ENCODE measurements at places on chromosomes 5 and 9. TPM values are rescaled to one million over a fixed set of nuclear protein-coding genes. Genes with fewer than 3 reads are reported as not detected.
A peak's percentile ranks its signal among the peaks of the same experiment; 100 is the strongest.

The LIFR gene
- not detected for total RNA-seq

The CDC25C gene
- total RNA-seq = 0.37 TPM

The ACOT12 gene
- not detected for total RNA-seq

The PRELID2 gene
- 3.1 TPM for total RNA-seq

The NIM1K gene
- total RNA-seq = 0.67 TPM

The FAM193B gene
- total RNA-seq = 179 TPM

The F12 gene
- total RNA-seq = 0.35 TPM

The COL23A1 gene
- not detected for total RNA-seq

The FKTN gene
- total RNA-seq = 10.0 TPM

- H3K36me3 ChIP-seq = no peaks in the 10 kb centered on the region
- no peak overlapping the region for H3K4me3 ChIP-seq
- DNase-seq = no peak
- no peaks in the 10 kb centered on the region for H3K4me1 ChIP-seq
- H3K27me3 ChIP-seq = no peaks in the 10 kb centered on the region
These were observed 77.4 kb downstream of the C7 start for GRCh38 chr5:40986666-40987065.

GRCh38 chr5:68431601-68432337, 216.2 kb downstream of the PIK3R1 start:
- no peak overlapping the region for H3K27ac ChIP-seq
- DNase-seq = no peak
- no peaks in the 10 kb centered on the region for H3K36me3 ChIP-seq

DNA sequence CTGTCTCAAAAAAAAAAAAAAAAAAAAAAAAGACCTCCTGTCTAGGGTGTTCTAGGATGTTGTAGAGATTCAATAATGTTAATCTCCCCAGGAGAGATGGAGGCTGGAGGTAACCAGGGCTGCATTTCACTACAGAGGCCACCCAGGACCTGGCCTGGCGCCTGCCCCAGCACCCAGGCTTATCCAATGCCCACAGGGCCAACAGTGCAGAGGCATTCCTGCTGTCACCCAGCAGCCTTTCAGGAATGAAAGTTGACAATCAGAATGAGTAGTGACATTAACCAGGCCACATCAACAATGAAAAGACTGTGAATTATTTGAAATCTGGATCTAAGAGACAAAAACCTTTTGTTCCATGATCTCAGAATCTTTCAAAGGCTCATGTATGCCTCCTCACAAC, 36.2 kb upstream of the GABRP start:
- H3K36me3 ChIP-seq = no peaks in the 10 kb centered on the region
- peaks cover 2% of the 10 kb centered on the region for H3K27me3 ChIP-seq
- H3K4me3 ChIP-seq = no peak overlapping the region
- H3K27ac ChIP-seq = no peak overlapping the region
- H3K4me1 ChIP-seq = peaks cover 4% of the 10 kb centered on the region

GRCh38 chr5:174259696-174260420, 214.4 kb downstream of the NSG2 start:
- H3K4me3 ChIP-seq = no peak overlapping the region
- no peak overlapping the region for H3K27ac ChIP-seq
- H3K4me1 ChIP-seq = no peaks in the 10 kb centered on the region
- DNase-seq = no peak

DNA sequence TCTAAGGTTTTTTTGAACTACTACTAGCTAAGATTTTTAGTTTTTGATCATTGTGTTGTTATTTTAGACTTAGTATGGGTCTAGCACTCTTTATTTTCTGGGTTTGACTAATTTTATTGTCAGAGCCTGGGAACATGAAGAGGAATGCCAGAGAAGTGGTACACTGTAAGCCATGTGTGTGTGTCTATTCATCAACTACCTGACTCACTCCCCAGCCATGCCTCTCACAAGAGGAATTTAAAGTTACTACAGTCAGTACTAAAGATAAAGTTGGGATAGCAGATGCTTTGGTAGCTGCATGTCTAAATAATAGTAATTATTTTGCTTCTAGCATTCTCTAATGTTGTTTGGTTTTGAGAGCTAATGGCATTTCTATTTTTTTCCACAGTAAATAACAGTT, 264.8 kb downstream of the CSNK1G3 start:
- no peak overlapping the region for H3K4me3 ChIP-seq
- no peak overlapping the region for H3K27ac ChIP-seq
- no peak for DNase-seq
- no peaks in the 10 kb centered on the region for H3K4me1 ChIP-seq

DNA sequence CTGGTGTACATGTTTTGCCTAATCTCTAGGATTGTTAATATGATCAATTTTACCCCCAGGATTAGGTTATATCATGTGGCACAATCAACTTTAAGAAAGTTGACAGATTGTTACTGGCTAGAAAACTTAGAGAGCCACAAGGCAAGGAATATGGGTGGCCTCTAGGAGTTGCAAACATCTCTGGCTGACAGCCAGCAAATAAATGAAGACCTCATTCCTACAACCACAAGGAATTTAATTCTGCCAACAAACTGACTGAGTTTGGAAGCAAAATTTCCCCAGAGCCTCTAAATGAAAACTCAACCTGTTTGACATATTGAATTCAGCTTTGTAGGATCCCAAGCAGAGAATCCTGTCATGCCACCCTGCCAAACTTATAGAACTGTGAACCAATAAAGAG, 196.4 kb upstream of the PTGER4 start:
- H3K4me1 ChIP-seq = peaks cover 18% of the 10 kb centered on the region
- no peak overlapping the region for H3K27ac ChIP-seq
- DNase-seq = no peak
- no peak overlapping the region for H3K4me3 ChIP-seq
- no peaks in the 10 kb centered on the region for H3K36me3 ChIP-seq
- H3K27me3 ChIP-seq = no peaks in the 10 kb centered on the region

- H3K36me3 ChIP-seq = no peaks in the 10 kb centered on the region
- no peak overlapping the region for H3K4me3 ChIP-seq
- no peaks in the 10 kb centered on the region for H3K27me3 ChIP-seq
- no peak overlapping the region for H3K27ac ChIP-seq
These were observed 242.5 kb downstream of the BNC2 start for GRCh38 chr9:16627967-16628366.

DNA sequence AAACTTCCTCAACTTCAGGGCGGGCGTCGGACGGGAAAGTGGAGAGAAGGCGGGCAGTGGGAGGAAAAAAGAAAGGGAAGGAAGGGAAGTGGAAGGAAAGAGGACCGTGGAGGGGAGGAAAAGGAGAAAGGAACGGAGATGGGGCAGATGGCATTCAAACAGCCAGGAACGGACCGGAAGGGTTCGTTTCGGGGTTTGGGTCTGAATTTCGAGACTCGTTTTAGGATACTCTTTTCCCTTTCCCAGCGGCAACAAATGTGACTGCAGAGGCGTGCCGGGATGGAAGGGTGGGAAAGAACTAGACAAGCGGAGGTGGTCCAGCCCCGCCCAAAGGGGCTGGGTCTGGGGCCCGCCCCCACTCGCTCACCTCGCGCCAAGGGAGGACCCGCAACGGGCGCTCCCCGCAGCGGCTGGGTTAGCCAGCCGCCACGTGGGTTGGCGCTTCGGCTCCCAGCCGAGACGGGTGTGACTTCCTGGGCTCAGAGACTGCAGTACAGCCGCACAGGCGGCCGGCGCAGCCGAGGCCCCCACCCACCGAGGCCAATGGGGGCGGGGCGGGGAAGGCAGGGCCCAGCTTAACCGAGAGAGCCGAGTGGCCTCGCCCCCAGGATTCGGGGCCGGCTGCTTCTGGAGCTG, 2.7 kb downstream of the VCAN start:
- H3K4me3 ChIP-seq = peak overlapping the region; percentile 50
- no peak overlapping the region for H3K27ac ChIP-seq
- peaks cover 27% of the 10 kb centered on the region for H3K4me1 ChIP-seq

- no peak for DNase-seq
- H3K27me3 ChIP-seq = no peaks in the 10 kb centered on the region
- no peaks in the 10 kb centered on the region for H3K4me1 ChIP-seq
- no peak overlapping the region for H3K4me3 ChIP-seq
These were observed 158.9 kb downstream of the PCSK5 start for GRCh38 chr9:76049341-76049740.

GRCh38 chr5:119365847-119366539, 10.2 kb downstream of the TNFAIP8 start:
- H3K27me3 ChIP-seq = no peaks in the 10 kb centered on the region
- H3K36me3 ChIP-seq = peaks cover 13% of the 10 kb centered on the region
- DNase-seq = no peak
- no peak overlapping the region for H3K4me3 ChIP-seq
- H3K27ac ChIP-seq = peak overlapping the region; percentile 76

DNA sequence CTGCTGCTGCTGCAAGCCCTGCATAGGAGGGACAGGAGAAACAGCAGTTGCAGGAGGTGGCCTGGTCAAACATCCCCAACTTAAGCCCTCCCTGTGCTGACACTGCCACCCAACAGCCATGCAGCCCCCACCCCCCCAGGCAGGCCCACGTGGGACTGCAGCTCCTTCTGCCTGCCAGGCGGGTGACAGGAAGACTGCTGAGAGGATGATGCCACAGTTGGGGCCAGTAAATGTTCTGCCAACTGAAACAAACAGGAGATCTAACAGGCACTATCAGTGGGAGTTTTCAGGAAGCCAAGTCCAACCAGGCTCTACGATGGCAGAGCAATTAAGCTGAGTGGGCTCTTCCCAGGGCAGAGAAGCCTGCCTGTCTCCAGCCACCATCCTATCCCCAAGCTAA, 31.1 kb downstream of the DIRAS2 start:
- no peaks in the 10 kb centered on the region for H3K4me1 ChIP-seq
- no peak overlapping the region for H3K27ac ChIP-seq
- H3K36me3 ChIP-seq = no peaks in the 10 kb centered on the region
- no peaks in the 10 kb centered on the region for H3K27me3 ChIP-seq

- no peak overlapping the region for H3K27ac ChIP-seq
- no peak overlapping the region for H3K4me3 ChIP-seq
- no peaks in the 10 kb centered on the region for H3K27me3 ChIP-seq
These were observed 45.6 kb downstream of the SAR1B start for GRCh38 chr5:134586866-134587524.

DNA sequence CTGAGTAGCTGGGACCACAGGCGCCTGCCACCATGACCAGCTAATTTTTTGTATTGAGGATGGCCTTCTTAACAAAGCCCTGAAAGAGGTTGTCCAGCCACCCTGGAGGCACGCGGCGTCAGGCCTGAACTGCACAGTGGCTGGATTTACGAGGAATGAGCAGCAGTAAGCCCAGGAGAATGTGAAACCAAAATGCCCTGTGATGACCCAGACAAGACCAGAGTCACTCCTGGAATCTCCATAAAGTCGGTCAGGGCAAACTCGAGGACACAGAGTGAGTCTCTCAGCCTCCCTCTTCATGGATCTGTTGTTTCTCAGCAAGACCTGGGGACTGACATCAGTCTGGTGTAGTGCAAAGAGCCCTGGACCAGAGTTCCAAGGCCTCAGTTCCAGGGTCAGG, 53.2 kb upstream of the C5orf58 start:
- no peaks in the 10 kb centered on the region for H3K36me3 ChIP-seq
- no peak for DNase-seq
- no peaks in the 10 kb centered on the region for H3K27me3 ChIP-seq
- H3K4me1 ChIP-seq = no peaks in the 10 kb centered on the region
- H3K27ac ChIP-seq = no peak overlapping the region
- no peak overlapping the region for H3K4me3 ChIP-seq

GRCh38 chr9:70030156-70030555, 13.5 kb upstream of the MAMDC2 start:
- no peaks in the 10 kb centered on the region for H3K36me3 ChIP-seq
- H3K4me1 ChIP-seq = no peaks in the 10 kb centered on the region
- DNase-seq = no peak
- H3K4me3 ChIP-seq = no peak overlapping the region

DNA sequence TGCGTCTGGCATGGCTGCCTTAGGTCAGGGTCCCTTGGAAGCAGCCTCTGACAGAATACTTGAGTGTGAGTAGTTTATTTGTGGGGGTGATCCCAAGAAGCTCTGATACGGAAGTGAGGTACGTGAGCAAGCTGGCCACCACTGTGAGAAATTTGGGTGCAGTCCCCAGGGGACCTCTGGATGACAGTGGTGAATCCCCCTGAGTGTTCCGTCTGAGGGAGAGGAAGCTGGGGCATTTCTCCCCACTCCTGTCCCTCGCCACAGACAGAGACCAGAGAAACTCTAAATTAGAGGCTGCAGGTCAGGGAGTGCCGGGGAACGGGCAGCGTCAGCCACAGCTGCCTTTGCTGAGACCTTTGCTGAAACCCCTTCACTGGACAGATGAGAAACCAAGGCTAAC, 155.9 kb upstream of the COL5A1 start:
- no peaks in the 10 kb centered on the region for H3K36me3 ChIP-seq
- no peaks in the 10 kb centered on the region for H3K4me1 ChIP-seq
- DNase-seq = no peak
- H3K27ac ChIP-seq = no peak overlapping the region

DNA sequence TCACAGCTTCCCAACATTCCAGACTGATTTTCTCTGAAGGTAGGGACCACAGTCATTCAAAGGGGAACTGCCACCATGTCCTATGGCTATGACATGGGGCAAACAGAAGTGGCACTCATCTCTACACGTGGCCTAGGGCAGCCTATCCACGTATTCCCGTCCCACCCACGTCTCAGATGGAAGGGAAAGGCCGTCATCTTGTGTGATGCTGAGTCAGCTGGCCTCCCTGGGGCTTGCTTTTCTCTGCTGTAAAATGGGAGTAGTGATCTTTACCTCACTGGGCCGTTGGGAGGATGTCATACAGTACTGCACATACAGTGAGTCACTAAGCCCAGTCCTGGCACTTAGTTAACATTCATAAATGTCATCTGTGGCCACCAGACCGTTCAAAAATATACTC, 72.3 kb downstream of the RAPGEF1 start:
- peaks cover 81% of the 10 kb centered on the region for H3K4me1 ChIP-seq
- H3K4me3 ChIP-seq = peak overlapping the region; percentile 51
- H3K27ac ChIP-seq = peak overlapping the region; percentile 95
- H3K27me3 ChIP-seq = no peaks in the 10 kb centered on the region

DNA sequence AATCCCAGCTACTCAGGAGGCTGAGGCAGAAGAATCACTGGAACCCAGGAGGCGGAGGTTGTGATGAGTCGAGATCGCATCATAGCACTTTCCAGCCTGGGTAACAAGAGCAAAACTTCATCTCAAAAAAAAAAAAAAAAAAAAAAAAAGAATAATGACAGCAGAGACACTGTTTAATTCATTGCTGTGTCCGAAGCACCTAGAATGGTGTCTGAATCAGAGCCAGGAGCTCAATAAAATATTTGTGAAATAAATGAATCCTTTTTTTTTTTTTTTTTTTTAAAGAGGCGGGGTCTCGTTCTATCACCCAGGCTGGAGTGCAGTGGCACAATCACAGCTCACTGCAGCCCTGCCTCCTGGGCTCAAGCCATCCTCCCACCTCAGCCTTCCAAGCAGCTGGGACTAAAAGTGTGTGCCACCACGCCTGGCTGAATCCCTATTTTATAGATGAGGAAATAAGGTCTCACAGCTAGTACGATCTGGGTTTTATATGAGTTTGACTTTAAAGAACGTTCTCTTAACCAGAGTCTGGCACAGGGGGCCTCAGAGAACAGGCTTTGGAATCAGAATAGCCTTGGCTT, 47.8 kb downstream of the THOC3 start:
- no peaks in the 10 kb centered on the region for H3K4me1 ChIP-seq
- no peak for DNase-seq
- no peak overlapping the region for H3K27ac ChIP-seq
- H3K36me3 ChIP-seq = peaks cover 11% of the 10 kb centered on the region
- no peak overlapping the region for H3K4me3 ChIP-seq
- H3K27me3 ChIP-seq = no peaks in the 10 kb centered on the region

GRCh38 chr9:114864471-114864870, 58.6 kb upstream of the TNFSF15 start:
- no peaks in the 10 kb centered on the region for H3K36me3 ChIP-seq
- peaks cover under 1% of the 10 kb centered on the region for H3K27me3 ChIP-seq
- H3K4me1 ChIP-seq = peaks cover 9% of the 10 kb centered on the region
- H3K27ac ChIP-seq = no peak overlapping the region
- no peak overlapping the region for H3K4me3 ChIP-seq

- DNase-seq = peak; percentile 48
- H3K27me3 ChIP-seq = peaks cover 48% of the 10 kb centered on the region
- H3K4me3 ChIP-seq = no peak overlapping the region
- H3K4me1 ChIP-seq = peaks cover 9% of the 10 kb centered on the region
- no peaks in the 10 kb centered on the region for H3K36me3 ChIP-seq
- no peak overlapping the region for H3K27ac ChIP-seq
These were observed 103.9 kb downstream of the ESM1 start for GRCh38 chr5:54881286-54882005.

Measured in CD4-positive, CD25-positive, alpha-beta regulatory T cell (primary cell).